ENCODE measurements at places on chromosomes 3 and 15.

DNA sequence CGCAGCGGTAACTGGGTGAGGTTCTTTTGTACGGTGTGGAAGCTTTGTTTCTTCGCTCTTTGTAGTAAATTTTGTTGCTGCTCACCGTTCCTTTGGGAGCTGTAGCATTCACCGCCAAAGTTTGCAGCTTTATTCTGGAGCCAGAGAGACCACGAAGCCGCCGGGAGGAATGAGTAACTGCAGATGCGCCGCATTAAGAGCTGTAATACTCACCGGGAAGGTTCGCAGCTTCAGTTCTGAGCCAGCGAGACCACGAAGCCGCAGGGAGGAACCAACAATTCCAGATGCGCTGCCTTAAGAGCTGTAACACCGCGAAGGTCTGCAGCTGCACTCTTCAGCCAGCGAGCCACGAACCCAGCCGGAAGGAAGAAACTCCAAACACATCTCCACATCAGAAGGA lies 56.0 kb upstream of the DYNC1LI1 start:
- no peak for DNase-seq

- DNase-seq, result no peak
Observed at GRCh38 chr15:35657679-35658311, 111.8 kb upstream of the DPH6 start.

DNA sequence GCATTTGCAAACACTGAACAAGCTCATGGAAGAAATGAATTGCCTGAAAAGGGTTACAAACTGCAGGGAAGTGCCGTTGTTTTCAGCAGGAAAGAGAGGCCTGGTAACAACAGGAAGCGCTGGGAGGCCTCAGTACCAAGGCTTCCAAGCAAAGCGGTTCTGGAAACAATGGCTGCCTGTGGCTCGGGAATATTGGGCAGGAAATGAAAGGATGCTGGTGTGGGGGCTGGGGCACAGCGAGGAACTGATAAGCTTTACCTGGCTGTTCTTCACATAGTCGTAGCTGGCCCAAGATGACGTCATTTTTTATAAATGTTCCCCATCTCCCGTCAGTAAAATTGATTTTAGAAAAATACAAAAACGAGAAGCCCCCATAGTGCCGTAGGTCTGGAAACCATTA lies 55.9 kb downstream of the ARHGAP31 start:
- no peak for DNase-seq

DNA sequence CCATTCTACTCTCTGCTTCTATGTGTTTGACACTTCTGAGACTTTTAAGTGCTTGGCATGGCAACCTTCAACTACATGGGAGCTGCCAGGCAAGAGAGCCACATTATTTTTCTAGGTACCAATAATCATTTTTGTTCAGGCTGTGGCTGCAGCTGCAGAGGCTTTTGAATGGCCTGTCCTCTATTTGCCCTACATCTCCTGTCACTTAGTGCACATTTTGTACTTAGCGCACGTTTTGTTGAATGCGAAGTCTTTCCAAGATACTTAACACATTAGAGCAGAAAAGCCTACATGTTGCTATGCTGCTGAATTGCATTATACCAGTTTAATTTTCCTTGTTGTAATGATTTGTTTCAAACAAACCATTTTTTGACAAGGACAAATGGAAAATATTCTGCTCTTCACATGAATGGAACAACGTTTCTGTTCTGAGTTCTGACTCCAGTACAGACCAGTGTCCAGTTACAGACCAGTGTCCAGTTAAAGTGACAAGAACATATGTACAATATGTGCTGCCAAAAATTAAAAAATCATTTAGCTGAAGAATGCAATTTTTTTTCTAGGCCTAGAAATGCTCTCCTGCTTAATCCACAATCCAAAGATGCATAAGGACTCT lies 113.9 kb downstream of the ABI3BP start:
- no peak for DNase-seq

- no peak for DNase-seq
Observed at GRCh38 chr3:171875923-171876412, 32.8 kb downstream of the TMEM212 start.

GRCh38 chr3:108509263-108509662 lies 1.1 kb downstream of the MYH15 start:
- DNase-seq, result no peak

- no peak for DNase-seq
Observed at GRCh38 chr15:68434021-68434420, 2.1 kb upstream of the ITGA11 start.

DNA sequence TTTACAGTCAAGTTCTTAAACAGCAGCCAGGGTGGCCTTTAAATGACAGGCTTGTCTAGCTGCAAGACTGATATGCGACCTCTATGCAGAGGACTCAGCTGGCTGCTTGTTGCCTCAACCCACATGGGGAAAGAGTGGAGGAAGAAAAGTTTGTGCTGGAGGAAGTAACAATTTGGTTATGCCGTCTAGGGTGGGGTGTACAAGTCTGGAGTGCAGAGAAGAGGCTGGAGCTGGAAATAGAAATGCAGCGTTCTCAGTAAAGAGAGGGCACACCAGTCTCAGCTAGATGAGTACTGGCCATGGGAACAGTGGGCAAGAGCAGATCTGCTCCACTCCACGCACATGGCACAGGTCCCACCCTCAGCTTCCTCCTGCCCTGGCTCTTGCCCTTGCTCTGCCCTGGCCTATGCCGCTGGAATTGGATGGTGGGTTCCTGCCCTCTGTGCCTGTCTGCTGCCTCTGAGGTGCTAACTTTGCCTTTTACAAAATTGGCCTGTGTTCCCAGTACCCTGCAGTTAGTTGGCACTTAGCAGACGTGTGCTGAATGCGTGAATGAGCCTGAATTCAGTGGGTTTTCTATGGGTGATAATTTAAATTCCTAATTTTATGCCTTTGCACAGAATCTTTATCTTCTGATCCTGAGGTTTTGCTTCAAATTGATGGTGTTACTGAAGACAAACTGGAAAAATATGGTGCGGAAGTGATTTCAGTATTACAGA lies 59.7 kb upstream of the FURIN start:
- DNase-seq, result no peak

- DNase-seq, result no peak
Observed at GRCh38 chr3:58623961-58624360, 42.6 kb downstream of the FAM3D start.

GRCh38 chr15:60237446-60237845 lies 160.3 kb downstream of the ANXA2 start:
- no peak for DNase-seq

- no peak for DNase-seq
Observed at GRCh38 chr3:150374975-150375374, 33.1 kb upstream of the TSC22D2 start.

DNA sequence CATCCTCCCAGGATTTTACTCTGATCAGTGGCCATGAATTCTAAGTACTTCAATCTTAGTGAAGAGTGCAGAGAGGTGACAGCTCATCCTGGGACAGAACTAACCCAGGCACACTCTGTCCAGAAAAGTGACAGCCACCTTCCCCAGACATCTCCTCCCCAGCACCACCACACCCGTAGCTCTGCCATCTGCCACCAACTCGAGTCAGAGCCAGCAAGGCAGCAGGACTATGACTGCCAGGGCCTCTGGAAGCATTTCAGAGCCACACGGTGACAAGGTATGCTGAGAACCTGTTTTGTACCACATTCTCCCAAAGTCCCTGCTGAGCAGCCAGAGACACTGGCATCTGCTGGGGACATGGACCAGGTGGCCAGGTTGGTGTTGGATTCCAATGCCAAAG lies 71.0 kb downstream of the NTRK3 start:
- no peak for DNase-seq

GRCh38 chr3:167481164-167481563 lies 7.3 kb upstream of the SERPINI2 start:
- no peak for DNase-seq

DNA sequence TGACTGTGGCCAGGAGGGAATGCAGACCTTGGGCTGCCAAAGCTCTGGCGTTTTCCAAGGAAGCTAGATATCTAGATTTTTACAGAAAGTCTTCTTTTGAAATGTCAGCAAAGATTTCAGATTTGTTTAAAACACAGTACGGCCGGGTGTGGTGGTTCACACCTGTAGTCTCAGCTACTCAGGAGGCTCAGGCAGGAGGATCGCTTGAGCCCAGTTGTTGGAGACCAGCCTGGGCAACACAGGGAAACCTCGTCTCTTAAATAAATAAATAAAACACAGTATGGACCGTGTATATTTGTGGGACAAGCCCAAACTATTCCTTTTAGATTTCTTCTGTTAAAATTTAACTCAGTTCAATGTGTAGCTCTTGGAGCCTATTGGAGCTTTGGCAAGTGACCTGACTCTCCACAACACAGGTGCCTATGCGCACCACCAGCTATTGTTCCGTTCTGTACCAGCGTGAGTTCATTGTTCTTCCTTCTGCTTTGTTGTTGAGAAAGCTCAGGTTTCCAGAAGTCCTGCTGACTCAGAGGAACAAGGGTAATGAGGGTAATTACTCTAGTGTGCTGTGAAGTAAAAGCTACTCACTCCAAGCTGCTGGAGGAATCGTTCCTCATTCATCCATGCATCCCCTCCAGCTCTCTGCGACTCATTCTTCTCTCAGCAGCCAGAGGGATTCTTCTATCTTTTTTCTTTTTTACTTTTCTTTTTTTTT lies 73.1 kb upstream of the SLC6A6 start:
- no peak for DNase-seq

DNA sequence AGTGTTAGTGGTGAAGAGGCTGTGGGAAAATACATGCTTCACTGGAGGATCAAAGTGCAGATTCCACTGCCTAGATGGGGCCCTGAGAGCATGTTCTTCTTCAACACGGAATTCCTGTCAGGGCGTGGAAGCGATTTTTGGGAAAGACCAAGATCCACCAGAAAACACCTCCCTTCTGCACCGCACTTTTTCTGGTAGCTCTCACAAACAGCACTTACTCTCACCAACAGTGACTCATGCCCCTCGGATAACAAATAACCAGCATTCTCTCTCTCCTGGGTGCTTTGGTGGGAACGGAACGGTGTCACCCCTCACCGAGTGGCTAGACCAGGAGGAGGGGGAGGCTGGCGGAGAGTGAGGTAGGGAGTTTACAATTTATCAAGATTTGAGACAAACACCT lies 40.1 kb downstream of the ADAMTSL3 start:
- DNase-seq, result no peak

GRCh38 chr3:184734903-184735701 lies 23.2 kb upstream of the MAGEF1 start:
- no peak for DNase-seq

DNA sequence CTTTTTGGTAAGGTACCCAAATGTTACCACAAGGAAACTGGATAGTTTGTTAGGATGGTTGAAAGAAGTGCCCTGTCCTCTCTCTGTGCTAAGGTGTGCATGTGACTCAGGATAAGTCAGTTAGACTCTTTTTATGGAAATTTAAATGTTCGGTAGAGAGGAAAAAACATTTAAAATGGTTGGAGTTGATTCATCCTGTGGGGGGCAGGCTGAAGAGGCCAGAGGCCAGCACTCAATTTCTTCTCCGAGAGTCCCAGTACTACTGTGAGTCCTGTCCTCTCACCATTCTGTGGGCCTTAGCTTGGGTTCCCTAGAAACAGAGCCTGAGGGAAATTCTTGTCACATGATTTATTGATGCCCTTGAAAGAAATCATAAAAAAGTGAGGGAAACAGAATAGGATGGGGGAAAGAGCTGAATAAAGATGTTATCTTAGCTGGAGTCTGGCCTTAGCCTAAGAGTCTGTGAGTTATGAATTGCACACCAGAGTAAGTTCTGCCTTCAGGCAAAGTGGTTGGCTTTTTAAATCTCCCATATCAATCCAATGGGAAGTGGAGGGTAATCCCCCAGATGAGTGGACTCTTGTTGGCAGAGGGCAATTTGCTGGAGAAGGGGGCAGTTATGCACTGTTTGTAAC lies 106.5 kb upstream of the GALNT15 start:
- no peak for DNase-seq

- no peak for DNase-seq
Observed at GRCh38 chr15:43493703-43494472, 932 bp upstream of the TP53BP1 start.

DNA sequence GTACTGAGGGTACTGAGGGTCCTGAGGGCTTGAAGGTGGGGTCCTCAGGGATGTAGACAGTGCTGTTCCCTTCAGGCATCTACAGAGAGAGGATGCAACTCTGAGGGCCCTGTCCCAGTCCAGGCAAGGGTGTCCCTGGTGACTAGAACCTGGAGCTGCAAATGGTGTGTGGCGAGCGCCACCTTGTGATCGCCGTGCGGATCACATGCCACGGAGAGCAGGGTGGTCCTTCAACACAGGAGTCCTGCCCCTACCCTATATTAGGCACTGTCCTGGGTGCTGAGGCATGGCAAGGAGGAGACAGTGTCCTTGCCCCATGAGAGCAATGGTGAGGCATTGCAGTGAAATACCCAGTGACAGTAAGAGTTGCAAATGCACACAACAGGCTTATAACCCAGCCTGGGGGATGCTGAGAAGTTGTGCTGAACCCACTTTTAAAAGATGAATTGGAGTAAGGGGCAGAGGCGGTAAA lies 23.6 kb downstream of the RHCG start:
- no peak for DNase-seq

GRCh38 chr3:52443791-52444687 lies 864 bp downstream of the SEMA3G start:
- DNase-seq, result no peak

- DNase-seq, result no peak
Observed at GRCh38 chr15:41940441-41940857, 31.9 kb downstream of the EHD4 start.

GRCh38 chr3:194064380-194065332 lies 71.3 kb upstream of the HES1 start:
- no peak for DNase-seq

GRCh38 chr3:49566312-49566711 lies 12.0 kb downstream of the BSN start:
- DNase-seq, result no peak

DNA sequence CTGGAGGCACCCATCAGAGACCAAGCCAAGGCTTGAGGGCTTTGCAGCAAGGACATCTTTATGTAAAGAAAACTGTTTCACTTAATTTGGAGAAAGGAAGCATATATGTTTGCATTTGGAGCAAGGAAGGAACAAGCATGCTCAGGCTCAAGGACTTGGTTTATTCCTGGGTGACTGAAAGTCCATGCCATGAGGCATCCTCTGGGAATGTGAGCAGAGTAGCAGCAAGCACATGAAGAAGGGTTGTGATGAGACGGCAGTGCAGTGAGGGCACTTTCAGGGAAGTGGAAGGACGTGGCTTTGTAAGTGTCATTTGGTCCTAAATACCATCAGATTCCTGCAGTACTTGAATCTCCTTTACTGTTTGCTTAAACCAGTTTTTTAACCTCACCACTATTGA lies 26.8 kb downstream of the POLG start:
- no peak for DNase-seq

GRCh38 chr15:89802231-89802928 lies 12.3 kb downstream of the ANPEP start:
- DNase-seq, result no peak

DNA sequence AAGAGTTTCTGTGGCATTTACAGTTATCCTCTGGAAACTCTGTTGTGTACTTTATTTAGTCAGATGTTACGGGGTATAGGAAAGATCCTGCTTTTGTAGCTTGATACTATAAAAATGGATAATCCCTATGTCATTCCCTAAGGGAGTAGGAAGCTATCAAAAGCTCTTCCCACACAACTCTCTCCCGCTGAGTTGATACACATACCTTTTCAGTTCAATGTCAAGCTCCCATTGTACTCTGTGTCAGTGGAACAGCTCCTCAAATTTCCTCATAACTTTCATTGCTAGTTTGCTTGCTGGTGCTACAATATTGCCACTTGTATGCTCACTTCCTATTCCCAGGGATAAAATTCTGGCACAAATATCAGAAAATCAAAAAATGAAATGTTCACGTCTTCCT lies 893.3 kb upstream of the GBE1 start:
- no peak for DNase-seq

GRCh38 chr3:160616311-160616710 lies 50.9 kb upstream of the KPNA4 start:
- DNase-seq, result no peak

- DNase-seq, result no peak
Observed at GRCh38 chr3:153029350-153029749, 132.7 kb upstream of the RAP2B start.

Measured in activated naive CD4-positive, alpha-beta T cell (primary cell).